ENCODE measurements at places on chromosomes 6 and 20. TPM values are rescaled to one million over a fixed set of nuclear protein-coding genes. Genes with fewer than 3 reads are reported as not detected.

The GSTA2 gene
- not detected for total RNA-seq

The SCRT2 gene
- total RNA-seq = not detected

The TAPBP gene
- total RNA-seq = 73.3 TPM

The SLC22A1 gene
- total RNA-seq = 2.3 TPM

The BTN1A1 gene
- not detected for total RNA-seq

The SMIM26 gene
- total RNA-seq = 81.5 TPM

The IL20RA gene
- total RNA-seq = 3.8 TPM

The NRSN2 gene
- 18.6 TPM for total RNA-seq

The BIRC7 gene
- not detected for total RNA-seq

The GMPR gene
- 0.21 TPM for total RNA-seq

The SLC17A2 gene
- not detected for total RNA-seq

The GGTLC1 gene
- not detected for total RNA-seq

The NRN1 gene
- not detected for total RNA-seq

The HSPA12B gene
- 0.14 TPM for total RNA-seq

The ADGRF4 gene
- total RNA-seq = 18.3 TPM

The ZBTB46 gene
- total RNA-seq = 0.93 TPM

The NMBR gene
- not detected for total RNA-seq

The HLA-F gene
- total RNA-seq = 1.3 TPM

The RSPH4A gene
- not detected for total RNA-seq

The TLDC2 gene
- not detected for total RNA-seq
